Stimulated activated CD4-positive, alpha-beta T cell treated with anti-CD3 and anti-CD28 coated beads, Interleukin-1b, Interleukin-23, amount 100 ng/mL, for 24 hours (primary cell): ENCODE measurements at places on chromosomes 5 and 9.

GRCh38 chr5:65858316-65858715 is 68.1 kb upstream of the ERBIN start:
- DNase-seq: no peak

GRCh38 chr5:21452449-21452848 is 1400.7 kb downstream of the CDH12 start:
- DNase-seq: no peak

- no peak for DNase-seq
These were observed 87.0 kb downstream of the WNK2 start for GRCh38 chr9:93270976-93271375.

GRCh38 chr9:80157561-80157983 is 585.8 kb downstream of the TLE4 start:
- no peak for DNase-seq

DNA sequence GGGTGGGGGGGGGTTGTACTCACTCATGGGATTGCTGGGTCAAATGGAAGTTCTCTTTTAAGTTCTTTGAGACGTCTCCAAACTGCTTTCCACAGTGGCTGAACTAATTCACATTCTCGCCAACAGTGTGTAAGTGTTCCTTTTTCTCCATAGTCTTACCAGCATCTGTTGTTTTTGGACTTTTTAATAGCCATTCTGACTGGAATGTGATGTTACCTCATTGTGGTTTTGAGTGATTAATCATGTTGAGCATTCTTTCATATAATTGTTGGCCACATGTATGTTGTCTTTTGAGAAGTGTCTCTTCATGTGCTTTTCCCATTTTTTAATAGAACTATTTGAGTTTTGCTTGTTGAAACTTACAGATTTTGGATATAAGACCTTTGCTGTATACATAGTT is 94.9 kb upstream of the PLPPR1 start:
- DNase-seq: no peak

GRCh38 chr9:129011761-129012181 is 16.4 kb downstream of the SH3GLB2 start:
- no peak for DNase-seq

DNA sequence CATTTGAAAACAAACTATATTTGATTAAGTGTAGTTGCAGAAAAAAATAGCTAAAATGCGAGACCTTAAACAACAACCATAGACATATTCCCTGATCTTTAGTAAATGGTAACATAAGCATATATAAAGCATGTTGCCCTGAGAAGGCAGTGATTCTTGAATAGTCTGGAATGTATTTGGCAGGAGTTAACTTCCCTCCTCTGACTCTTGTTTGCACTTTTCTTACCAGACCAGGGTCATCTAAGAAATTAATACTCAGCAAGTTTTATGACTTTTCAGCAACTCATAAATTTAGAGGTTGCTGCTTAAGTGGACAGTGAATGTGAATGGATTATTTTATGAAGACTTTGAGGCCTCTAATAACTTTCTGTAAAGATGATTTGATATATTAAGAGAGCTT is 55.3 kb upstream of the NUDT12 start:
- DNase-seq: no peak

DNA sequence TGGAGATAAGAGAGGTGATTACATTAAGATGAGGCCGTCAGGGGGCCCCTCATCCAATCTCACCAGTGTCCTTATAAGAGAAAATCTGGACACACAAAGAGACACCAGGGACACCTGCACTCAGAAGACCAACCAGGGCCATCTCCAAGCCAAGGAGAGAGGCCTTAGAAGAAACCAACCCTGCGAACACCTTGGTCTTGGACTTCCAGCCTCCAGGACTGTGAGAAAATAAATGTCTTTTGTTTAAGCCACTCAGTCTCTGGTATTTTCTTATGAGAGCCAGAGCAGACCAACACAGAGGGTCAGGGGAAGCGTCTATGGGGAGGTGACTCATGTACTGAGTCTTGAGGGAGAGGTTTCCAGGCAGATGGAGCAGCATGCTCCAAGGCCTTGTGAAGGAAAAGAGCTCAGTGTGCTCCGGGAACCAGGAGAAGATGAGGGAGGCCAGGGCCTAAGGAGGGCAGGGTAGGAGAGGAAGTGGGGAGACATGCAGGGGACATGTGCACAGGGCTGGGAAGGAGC is 5.4 kb downstream of the PHYKPL start:
- no peak for DNase-seq

DNA sequence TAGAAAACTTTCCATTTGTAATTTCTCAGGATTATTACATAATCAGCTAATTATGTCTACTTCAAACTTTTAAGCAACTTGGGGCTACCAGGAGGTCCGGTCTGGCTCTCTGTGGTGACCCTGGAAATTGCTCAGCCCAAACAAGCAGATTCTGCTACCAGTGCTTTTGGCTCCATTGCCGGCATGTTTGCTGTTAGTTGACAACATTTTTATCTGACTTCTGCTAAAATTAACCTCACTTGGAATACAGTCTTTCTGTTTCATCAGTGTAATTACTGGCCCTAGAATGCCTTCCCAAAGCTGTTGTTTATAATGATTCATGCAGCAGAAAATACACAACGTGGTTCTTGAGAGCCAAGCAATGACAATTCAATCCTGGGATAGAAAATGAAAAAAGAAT is 38.5 kb upstream of the FAM81B start:
- DNase-seq: no peak

- no peak for DNase-seq
These were observed 140.1 kb upstream of the GRIA1 start for GRCh38 chr5:153350175-153350883.

- no peak for DNase-seq
These were observed 449 bp upstream of the PCSK5 start for GRCh38 chr9:75889977-75890471.

DNA sequence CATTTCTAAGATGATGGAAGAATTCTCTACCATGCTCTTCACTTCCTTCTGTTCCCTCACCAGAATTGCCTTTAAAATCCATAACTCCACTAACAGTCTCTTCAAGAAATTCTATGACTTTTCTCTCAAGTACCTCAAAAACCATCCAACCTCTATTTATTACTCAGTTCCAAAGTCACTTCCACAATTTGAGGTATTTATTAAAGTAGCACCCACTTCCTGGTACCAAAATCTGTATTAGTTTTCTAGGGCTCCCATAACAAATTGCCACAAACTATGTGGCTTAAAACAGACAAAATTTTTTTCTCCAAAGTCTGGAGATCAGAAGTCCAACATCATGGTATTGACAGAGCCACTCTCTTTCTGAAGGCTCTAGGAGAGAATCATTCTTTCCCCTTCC is 4.9 kb upstream of the SPTLC1 start:
- DNase-seq: no peak

DNA sequence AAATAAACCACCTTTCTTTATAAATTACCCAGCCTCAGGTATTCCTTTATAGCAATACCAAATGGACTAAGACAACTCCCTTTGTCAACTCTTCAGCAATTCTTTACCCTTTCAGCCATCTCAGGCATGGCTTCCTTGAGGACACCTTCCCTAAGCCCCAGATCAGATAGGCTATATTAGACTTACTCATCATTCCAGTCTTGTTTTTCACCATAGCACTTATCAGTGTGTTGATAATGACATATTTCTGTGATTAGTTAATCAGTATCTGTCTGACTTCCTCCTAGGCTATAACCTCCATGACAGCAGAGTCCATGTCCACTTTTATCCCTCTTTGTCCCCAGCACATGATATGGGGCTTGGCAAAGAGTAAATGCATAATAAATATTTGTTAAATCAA is 238.1 kb downstream of the ACTL7B start:
- no peak for DNase-seq

DNA sequence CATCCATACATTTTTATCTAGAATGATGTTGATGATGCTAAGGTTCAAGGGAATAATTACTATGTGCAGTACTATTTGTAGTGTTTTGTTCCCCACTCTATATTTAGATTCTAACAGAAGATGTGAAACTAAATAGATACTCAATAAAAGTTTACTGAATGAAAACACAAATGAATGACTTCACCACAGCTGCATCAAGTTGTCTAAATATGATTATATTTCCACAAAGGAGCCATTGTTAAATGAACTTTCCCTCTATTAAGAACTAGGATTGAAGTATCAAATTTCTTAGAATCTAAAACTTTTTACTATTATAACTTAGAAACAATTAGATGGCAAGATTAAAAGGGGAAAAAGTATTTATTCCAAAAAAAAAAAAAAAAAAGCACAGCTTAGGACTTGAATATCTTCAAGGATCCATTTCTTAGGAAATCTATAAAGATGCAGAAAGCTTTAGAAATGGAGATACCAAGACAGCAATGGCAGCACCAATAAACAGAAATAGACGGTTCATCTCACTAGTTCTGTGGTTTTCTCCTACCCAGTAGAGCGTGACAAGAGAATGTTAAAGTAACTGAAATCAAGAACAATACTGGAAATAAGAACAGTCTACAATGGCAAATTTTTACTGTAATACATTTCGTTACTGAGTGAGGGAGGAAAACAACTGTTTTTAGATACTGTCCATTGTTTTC is 347.6 kb downstream of the EBF1 start:
- no peak for DNase-seq

GRCh38 chr9:100473276-100474081 is 530 bp downstream of the TMEFF1 start:
- no peak for DNase-seq

- DNase-seq: no peak
These were observed 374.2 kb downstream of the EFNA5 start for GRCh38 chr5:107296572-107296971.

- DNase-seq: no peak
These were observed 3.2 kb upstream of the SCGB3A1 start for GRCh38 chr5:180594311-180595045.

DNA sequence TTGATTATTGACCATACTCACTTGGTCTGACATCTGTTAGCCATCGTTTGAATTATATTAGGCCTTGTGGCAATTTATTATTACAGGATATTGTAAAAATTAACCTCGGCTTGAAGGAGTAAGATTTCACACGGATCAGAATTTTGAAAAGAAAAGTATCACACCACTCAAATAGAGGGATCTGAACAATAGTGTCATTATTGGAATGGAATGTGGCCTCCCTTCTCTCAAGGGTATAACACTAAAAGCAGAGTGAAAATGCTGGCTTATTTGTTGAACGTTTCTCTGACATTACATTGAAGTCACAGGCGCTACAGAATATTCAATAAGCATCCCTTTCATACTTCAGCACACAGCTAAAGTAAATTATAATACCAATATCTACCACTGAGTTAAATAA is 509.3 kb downstream of the CTNND2 start:
- no peak for DNase-seq

GRCh38 chr5:134136771-134137170 is 22.3 kb downstream of the TCF7 start:
- DNase-seq: no peak

DNA sequence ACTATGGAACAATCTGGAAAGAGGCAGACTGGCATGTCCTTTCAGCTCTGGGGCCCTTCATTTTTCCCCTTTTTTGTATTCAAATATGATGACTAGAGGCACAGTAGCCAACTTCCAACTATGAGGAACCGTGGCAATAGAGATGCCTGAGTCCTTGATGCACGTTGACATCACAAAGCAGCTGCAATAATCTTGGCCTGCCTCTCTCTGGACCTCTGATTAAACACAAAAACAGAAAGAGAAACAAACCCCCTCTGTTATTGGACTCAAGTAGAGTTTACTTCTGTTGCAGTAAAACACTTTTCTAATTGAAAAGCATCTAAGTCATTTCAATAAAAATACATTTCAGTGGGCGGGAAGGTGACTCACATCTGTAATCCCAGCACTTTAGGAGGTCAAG is 122.2 kb upstream of the GRAMD2B start:
- no peak for DNase-seq

- no peak for DNase-seq
These were observed 631 bp upstream of the RCL1 start for GRCh38 chr9:4792054-4792571.

GRCh38 chr5:79544131-79544530 is 30.2 kb upstream of the HOMER1 start:
- no peak for DNase-seq

GRCh38 chr5:132629230-132629944 is 28.6 kb upstream of the IL13 start:
- no peak for DNase-seq

- DNase-seq: no peak
These were observed 274.2 kb downstream of the TMEM167A start for GRCh38 chr5:82802954-82803353.

- no peak for DNase-seq
These were observed 159.0 kb downstream of the PBX3 start for GRCh38 chr9:125906144-125906543.

DNA sequence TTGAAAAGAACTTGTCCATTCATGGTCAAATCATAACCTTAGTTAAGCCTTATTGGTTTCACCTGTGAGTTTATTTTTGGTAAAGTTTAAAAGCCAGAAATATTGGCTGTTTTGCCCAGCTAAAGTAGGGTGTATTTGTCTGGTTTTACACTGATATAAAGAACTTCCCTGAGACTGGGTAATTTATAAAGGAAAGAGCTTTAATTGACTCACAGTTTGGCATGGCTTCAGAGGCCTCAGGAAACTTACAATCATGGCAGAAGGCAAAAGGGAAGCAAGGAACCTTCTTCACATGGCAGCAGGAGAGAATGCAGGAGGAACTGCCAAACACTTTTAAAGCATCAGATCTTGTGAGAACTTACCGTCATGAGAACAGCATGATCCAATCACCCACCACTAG is 55.3 kb downstream of the JAKMIP2 start:
- DNase-seq: no peak

DNA sequence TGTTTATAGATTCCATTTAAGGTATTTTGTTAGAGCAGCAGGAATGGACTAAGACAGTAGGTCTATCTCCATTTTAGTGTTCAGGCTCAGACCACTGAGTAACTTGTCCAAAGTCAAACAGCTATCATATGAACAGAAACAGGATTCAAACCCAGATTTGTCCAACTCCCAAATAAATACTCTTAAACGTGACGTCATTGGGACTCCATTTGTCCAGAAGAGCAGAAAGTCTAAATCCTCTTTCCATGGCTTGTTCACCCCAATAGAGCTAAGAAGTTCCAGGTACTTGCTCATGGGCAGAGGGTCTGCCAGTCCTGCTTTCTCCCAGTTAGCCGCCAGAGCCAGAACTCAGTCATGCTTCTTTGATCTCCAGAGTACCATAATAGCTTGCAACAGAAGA is 16.3 kb upstream of the VLDLR start:
- no peak for DNase-seq

GRCh38 chr9:96126321-96126881 is 175.6 kb downstream of the HSD17B3 start:
- no peak for DNase-seq

DNA sequence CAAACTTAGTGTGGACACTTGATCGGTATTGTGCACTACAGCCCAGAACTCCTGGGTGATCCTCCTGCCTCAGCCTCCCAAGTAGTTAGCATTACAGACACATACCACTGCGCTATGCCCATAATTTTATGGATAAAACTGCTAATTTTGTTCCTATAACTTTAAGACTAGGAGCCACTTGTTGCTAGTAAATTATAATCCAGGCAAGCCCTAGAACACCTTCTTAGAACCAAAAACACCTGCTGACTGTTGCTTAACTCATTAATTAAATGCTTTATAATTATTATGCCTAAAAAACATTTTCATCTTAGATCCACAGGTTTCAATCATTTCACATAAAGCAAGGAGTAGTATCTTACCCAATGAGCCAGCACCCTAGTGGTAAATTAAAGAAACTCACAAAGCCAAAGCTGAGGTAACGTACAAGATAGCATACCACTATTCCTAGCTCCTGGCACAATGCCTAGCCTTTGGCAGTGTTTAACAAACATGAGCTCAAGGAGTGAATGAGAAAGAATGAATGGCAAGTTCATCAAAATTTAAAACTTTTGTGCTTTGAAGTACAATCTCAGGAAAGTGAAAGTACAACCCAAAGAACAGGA is 5.4 kb downstream of the MRPS27 start:
- no peak for DNase-seq
